ENCODE measurements at places on chromosomes 13 and 19. TPM values are rescaled to one million over a fixed set of nuclear protein-coding genes. Genes with fewer than 3 reads are reported as not detected.

DNA sequence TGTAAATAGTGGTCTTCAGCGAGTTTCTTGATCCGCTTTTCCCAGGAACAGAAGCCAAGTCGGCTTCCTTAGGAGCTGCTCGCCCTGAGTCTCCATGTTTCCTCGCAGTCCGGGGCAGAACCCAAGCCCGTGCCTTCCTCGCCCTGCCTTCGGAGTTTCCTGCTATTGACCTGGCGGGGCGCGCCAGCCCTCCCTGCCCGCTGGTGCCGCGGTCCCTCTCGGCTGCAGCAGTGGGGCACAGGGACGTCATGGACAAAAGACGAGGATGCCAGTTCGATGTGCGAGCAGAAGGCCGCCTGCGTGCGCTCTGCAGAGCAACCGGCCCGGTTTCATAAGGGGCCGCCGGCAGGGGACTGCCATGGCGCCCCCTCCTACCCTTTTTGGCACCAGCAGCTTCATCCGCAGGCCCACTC, 156.6 kb downstream of the TM9SF2 start:
- peak; percentile 56 for DNase-seq

DNA sequence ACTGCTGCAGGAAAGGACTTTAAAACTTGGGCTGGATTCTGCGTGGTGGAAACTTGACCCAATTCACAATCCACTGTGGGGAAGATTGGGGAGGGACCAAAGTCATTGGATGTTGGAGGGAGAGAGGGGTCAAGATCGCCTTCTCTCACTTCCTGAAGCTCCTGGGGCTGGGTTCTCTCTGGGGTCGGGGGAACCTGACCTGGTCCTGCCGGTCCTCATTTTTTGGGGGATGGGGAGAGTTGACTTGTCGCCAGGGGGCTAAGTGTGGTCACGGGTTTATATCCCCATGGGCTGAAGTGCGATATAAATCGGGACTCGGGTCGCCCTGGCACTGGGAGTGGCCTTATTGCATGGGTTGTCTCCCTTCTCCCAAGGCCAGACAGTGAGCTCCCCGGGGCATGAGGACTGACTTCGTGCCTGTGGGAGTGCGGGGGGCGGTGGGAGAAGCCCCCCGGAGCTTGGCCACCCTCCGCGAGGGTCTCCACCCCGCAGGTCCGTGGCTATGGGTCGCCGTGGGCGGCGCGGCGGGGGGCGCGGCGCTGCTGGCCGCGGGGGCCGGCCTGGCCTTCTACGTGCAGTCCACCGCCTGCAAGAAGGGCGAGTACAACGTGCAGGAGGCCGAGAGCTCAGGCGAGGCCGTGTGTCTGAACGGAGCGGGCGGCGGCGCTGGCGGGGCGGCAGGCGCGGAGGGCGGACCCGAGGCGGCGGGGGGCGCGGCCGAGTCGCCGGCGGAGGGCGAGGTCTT, 6.3 kb downstream of the ICAM5 start:
- DNase-seq, result no peak

CGB5 gene
- total RNA-seq, result not detected

DNA sequence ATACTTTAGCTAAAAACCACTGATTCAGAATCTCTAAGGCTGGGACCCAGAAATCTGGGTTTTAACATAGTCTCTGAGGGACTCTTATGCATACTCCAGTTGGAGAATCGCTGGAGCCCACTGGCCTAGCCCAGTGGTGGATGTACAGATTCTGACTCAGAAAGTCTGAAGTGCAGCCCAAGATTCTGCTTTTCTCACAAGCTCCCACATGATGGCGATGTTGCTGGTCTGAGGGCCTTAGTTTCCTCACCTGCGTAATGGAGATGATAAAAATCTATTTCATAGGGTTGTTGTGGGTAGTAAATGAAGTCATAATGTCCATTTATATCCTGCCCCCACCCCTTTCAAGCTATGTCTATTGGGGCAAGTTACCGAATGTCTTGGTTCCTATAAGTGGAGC, 7.7 kb upstream of the CDADC1 start:
- no peak for DNase-seq

ODAD3 gene
- 0.82 TPM for total RNA-seq

STAP2 gene
- 1.5 TPM for total RNA-seq

Measured in cerebellum (tissue), 4 donors.